Upper lobe of right lung (tissue), 1 donor: ENCODE measurements at places on chromosomes 1 and 21. TPM values are rescaled to one million over a fixed set of nuclear protein-coding genes. Genes with fewer than 3 reads are reported as not detected.

Gene KCNH1
- total RNA-seq: not detected

Gene MPZ
- 2.5 TPM for total RNA-seq

Gene FOXO6
- 0.43 TPM for total RNA-seq

DNA sequence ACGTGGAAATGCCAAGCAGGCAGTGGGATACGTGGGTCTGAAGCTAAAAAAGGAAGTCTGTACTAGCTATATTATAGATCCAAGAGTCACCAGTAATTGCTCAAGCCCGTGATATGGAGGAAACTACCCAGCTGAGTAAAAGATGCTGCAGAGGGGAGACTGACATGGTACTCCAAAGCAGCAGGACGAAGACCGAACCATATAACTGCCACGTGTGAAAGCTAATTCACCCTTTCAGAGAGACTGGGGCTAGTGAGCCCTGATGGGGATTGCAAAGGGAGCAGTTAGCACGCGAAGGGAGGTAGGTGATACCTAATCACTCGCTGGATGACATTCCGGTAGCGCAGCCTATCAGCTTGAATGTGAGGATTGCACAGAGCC is 316 bp downstream of the AP4B1 start:
- DNase-seq: no peak

DNA sequence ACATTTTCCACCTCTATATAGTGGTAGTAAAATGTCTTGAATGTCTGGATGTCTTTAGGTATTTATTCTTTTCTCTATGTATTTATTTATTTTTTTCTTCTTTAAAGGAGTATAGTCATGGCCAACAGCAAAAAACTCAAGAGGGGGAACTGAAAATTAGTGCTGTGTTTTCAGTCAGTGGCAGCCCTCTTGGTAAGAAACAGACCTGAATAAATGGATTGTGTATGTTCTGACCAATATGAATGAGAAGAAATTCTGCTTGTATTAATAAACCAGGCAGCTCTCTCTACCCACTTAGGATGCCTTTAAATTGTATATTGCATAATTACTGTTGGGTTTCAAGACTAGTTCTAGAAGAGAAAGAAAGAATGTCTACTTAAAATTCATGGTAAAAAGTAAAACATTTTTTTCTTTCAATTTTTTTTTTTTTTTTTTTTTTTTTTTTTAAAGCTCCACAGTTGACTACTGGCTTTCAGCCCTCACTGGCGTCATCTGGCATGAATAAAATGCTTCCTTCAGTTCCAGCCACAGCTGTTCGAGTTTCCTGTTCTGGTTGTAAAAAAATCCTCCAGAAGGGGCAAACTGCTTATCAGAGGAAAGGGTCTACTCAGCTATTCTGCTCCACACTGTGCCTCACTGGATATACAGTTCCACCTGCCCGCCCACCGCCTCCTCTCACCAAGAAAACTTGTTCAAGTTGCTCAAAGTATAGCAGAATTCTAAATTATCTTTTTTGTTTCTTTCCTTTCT is 101.6 kb downstream of the ZMYM4 start:
- no peak for DNase-seq

- DNase-seq: no peak
Observed at GRCh38 chr21:39258207-39258606, 55.2 kb downstream of the BRWD1 start.

DNA sequence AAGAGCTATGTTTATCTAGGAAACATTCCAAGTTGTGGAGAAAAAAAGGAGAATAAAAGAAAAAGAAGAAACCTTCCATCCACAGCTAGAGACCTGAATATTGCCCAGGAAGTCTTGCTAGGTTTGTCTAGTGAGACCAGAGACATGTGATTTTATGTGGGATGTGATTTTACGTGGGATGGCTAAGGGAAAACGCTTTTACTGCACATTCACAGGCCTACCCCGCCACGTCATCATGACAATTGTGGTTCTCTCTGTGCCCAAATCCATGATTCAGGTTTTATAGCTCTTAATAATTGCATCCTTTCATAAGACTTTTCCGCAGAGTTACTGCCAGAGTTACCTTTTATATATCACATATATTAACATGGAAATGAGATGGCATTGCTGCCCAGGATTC is 86.4 kb upstream of the SSX2IP start:
- no peak for DNase-seq

DNA sequence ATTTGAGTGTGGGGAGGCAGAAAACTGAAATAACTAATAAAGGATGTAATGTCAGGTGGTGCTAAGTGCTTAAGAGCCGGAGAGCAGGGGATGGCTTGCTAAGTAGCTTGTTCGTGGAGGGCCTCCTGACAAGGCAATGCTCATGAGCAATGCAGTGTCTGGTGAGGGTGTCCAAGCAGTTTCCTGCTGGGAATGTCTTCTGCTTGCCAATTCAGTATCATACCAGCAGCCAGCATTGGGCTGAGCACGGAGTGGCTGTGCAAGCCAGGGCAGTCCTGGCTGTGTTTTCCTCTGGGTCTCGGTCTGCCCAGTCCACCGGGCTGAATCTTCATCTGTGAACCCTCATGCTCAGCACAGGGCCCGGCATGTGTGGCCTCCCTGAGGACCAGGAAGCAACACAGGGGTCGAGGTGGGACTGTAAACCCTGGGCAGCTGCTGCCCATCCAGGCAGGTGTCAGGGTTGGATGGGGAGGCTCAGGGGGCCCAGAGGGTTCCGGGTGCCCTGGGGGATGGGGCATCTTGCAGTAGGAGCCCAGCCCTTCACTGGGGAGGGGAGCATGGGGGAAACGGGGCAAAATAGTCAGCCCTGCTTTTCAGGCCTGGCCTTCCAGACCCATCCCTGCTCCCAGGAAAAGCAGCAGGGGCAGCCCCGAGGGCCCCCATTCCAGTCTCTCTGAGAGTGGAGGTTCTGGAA is 27.5 kb downstream of the EDN2 start:
- DNase-seq: no peak

GRCh38 chr1:81472387-81472786 is 328.3 kb upstream of the ADGRL2 start:
- no peak for DNase-seq

GRCh38 chr1:18633422-18634155 is 2.9 kb downstream of the PAX7 start:
- no peak for DNase-seq

- no peak for DNase-seq
Observed at GRCh38 chr1:22780696-22781095, 70.1 kb downstream of the EPHB2 start.
